SW 1271 (cell line): ENCODE measurements at places on chromosomes 2 and 18.

DNA sequence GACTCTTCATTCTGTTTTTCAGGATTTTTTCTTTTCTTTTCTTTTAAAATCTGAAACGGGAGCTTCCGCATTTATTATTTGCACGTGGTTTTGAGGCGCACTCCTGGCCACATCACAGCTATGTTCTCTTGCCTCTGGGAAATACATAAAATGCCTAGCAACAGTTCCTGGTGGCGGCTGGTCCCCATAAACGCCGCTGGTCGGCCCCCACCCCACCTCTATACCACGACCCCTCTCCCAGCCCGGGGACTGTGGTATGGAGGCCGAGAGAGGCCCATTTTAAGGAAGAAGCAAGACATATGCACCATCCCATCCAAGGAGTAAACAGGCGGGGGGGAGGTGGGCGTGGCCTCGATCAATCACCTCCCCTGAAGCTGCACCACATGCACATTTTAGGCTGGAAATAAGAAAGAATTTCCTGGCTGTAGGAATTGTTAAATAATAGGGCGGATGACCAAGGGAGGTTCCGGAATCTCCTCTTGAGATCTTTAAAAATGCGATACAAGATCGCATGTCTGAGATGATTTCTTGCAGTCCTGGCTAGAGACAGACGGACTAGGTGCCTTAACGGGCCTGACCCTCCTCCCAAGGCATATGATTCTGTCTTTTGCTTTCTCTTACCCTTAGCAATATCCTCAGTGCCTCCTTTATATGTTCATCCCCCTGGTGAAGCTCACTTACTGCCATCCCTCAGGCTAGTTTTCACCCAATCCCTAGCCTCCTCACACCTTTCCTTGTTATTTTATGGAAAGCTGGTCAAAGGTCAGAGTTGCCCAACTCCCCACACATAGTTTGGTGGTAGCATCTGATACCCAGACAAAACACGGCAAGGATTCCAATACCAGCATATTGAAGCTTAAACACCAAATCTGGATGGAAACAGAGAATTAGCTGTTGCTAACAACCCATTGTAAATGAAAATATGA is 82.4 kb downstream of the BCL2 start:
- DNase-seq = no peak

DNA sequence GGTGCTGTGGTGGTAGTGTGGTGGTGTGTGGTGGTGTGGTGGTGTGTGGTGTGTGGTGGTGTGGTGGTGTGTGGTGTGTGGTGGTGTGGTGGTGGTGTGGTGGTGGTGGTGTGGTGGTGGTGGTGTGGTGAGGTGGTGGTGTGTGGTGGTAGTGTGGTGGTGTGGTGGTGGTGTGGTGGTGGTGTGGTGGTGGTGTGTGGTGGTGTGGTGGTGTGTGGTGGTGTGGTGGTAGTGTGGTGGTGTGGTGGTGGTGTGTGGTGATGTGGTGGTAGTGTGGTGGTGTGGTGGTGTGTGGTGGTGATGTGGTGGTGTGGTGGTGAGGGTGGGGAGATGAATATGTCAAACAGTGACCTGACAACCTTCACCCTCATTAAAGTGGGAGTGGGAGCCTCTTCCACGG is 55.6 kb upstream of the DLGAP1 start:
- no peak for DNase-seq

DNA sequence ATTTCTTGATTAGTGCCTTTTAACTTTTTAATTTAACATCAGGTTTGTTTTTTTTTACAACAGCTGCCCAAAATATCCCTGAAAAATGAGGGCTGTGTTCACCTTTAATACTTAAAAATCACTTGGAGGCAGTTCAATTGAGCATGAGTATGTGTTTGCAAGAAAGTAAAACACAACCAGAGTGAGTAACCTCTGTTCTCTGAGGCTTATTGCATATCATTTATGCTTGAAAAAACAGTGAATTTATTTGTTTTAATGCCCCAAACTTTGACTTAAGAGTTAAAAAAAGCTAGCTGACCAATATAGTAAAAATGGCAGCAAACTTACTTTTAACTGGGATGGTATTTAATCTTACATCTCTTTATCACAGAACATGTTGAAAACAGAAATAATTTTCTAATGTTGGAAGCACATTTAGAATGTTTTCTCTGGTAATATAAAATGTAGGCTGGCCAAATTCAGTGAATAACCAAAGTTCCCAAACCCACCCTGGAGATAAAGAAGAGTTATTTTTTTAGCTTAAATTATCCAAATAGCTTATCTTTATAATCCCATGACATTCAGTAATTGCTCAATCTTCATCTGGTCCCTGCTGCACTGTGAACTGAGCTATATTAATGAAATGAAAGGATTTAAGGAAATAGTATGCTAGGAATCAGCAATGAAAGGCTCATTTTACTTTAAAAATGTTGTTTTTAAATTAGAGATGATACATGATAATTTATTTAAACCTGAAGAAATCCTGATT is 24.8 kb upstream of the EFEMP1 start:
- DNase-seq = no peak

- DNase-seq = no peak
Observed at GRCh38 chr2:6290217-6291015, 575.3 kb downstream of the CMPK2 start.

- no peak for DNase-seq
Observed at GRCh38 chr2:15334644-15335326, 226.3 kb downstream of the NBAS start.

DNA sequence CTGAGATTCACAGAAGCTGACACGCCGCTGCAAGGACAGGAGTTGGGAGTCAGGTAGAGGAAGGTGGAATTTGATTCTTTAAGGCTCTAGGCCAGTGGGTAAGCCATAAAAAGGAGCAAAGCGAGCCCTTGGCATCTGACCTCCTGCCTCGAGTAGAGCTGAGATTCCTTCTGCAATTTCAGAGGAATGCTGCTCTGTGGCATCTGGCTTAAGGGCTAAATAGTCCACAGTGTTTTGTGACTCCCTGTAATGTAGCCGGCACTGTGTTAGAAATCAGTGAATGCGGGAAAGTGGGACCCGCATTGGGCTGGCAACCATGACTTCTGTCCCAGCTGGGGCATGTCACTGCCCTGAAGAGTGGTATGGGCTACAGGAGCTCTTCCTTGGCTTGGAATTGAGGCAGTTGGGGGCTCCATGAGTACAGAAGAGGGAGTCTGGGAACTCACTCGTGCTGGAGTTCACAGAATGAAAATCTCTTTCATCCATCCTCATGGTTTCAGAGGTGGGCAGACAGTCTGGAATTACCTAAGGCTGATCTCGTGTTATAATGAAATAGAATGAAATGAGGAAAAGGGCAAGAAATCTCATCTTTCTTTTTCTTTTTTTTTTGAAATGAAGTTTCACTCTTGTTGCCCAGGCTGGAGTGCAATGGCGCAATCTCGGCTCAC is 12.7 kb upstream of the MYCN start:
- no peak for DNase-seq

GRCh38 chr2:168024459-168024858 is 222.9 kb downstream of the STK39 start:
- DNase-seq = no peak
